Ascending aorta (tissue), 2 donors: ENCODE measurements at places on chromosomes 2 and 18. TPM values are rescaled to one million over a fixed set of nuclear protein-coding genes. Genes with fewer than 3 reads are reported as not detected.

- DNase-seq, result no peak
Measured at GRCh38 chr2:234146087-234146826, 95.8 kb downstream of the SPP2 start.

- DNase-seq, result no peak
Measured at GRCh38 chr2:139854769-139855483, 1074.7 kb upstream of the NXPH2 start.

DNA sequence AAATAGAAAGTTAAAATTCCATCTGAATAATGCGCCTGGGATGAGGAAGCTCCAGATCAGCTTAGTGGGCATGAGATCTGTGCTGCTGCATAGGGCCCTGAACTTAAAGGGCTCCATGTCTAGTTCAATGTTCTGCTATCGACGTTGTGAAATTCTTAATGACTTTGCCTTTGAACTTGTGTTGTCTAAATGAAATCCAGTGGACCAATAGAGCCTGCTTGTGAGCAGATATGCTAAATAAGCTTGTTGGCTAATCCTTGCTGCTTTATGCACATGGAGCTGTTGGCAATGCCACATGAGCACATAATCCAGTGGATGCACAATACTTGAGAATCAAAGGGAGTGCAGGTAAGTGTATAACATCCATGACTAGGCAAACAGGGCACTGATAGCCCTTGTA, 228.6 kb downstream of the TNS1 start:
- no peak for DNase-seq

- DNase-seq, result no peak
Measured at GRCh38 chr2:74648009-74648443, at the start of gene M1AP. Gene M1AP (minus strand): TSS chr2:74648330. CDS start chr2:74640275, 8,055 bp downstream.

The ADRA2B gene
- 9.4 TPM for total RNA-seq

DNA sequence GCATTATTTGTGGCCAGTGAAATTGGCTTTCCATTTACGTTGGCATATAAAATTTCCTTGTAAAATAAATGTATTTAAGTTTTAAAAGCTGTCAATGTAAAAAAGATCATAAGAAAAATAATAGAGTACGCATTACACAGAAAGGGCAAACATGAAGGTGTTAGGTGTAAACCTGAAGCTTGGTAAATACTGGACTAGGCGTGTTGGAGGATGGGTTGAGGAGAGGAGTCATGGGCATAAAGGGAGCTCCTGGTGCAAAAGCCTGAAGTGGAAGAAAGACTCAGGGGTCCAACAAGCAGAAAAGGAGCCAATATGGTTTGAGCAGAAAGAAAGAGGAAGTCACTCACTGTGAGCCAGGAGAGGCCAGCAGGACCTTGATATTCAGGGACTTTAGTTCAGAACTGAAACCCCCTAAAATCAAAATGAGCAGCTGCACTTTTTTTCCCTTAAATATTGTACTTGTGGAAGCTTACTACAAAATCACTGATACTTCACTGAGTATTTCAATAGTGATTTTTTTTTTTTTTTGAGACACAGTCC, 24.4 kb downstream of the SP5 start:
- DNase-seq, result no peak

DNA sequence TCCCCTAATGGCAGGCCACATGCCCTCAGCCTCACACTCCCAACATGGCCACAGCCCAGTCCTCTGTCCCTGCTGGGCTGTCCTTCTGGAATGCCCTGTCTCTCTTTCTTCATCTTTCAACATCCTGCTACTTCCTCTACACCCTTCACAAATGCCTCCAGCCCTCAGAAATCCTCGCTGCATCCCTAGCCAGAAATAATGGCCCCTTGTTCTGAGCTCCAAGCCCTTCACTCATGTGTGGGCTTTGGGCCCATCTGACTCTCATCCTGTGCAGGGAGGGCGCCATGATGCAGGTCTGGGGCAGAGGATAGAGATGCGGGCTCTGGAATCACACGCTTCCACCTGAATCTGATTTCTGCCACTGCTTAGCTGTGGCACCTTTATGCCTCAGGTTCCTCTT, 181.9 kb downstream of the TNS1 start:
- DNase-seq, result no peak

DNA sequence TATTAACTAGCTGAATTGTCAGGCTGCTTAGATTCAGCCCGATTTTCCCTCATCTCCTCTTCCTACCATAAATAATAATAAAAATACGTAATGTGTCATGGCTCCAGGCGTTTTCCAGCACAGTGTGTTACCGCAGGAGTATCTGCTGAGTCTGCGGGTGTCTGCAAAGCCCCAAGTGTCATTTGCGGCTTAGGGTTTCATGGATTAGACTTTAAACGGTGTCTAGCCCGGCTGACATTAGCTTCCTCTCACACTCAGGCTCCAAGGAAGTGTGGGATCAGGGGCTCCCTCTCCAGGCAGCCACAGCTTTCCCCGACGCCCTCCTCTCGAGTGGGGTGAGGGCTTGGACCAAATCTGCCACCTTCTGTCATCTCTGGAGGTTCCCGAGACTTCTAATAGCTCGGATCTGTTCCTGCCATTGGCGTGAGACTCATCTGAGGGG, 14.1 kb upstream of the HOXD1 start:
- peak; percentile 35 for DNase-seq

DNA sequence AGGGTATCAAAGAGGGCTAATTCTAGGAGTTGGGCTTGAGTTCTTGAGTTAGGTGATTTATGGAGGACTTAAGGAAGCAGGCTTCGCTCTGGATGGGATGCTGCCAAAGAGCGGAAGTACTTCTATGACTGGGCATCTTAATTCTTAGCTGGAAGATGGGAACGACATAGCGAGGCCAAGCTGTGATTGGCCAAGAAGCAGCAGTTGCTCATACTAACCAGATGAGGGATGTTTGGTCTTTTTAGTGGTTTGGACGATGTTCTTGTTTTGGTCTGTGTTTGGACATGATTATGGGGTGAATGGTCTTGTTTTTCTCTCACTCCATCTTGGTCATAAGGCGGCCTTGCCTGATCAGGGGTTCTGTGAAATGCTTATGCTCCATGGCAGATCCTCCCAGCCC, 133.7 kb downstream of the MSH2 start:
- no peak for DNase-seq

DNA sequence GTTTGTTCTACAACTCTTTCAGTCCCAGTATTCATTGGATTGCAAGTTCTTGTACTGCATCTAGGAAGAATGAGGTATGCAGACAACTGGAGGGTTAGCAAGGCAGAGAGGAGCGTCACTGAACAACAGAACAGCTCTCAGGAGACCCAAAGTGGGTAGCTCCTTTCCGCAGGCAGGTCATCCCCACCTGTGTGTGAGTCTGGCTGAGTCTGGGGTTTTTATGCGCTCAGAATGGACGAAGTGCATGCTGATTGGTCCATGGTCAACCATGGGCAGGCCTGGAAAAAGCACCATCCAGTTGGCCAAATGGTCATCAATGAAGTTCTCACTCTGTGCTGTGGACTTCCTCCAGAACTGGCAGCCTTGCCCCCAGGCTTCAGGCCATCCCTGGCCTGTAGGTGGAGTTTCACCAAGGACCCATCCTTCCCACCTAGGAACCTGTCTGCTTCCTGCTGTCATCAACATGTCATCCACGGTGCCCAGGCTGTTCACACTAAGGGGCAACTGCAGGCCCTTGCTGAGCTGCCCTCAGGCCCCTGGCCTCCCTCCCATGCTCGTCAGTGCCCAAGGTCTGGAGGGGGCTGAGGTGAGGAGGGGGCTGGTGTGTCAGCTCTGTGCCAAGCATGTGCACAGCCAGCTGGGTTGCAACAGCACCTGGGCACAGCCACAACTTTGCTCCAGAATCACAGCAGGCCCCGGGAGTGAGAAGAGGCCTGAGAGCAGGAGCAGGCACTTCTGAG, 11.1 kb upstream of the TFCP2L1 start:
- DNase-seq, result no peak

- no peak for DNase-seq
Measured at GRCh38 chr2:62363166-62363565, 142.8 kb downstream of the TMEM17 start.

GRCh38 chr18:74399091-74399887, 57.8 kb downstream of the DIPK1C start:
- no peak for DNase-seq

The GAL3ST2 gene
- not detected for total RNA-seq

The PDE11A gene
- total RNA-seq, result 0.75 TPM

The CCDC74A gene
- 1.8 TPM for total RNA-seq

- no peak for DNase-seq
Measured at GRCh38 chr2:236665572-236666118, 96.0 kb downstream of the ACKR3 start.

DNA sequence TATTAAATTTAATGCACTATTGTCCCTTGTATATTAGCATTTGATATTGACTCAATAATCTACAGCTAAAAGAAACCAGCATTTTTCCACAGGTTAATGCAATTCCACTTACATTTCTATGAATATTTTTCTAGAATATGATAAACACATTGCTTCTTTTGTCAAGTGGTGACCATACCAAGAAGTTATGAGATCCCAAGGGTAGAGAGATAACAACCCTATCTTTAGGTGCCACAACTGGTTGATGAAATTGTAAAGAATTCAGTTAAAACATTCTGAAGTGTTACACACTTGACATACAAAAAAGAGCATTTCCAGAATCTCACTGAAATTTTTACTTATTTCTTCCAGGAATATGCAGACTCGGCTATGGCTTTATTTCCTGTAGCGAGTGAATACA, 56.0 kb downstream of the ABCG8 start:
- no peak for DNase-seq

- no peak for DNase-seq
Measured at GRCh38 chr2:239233576-239233975, 167.2 kb downstream of the HDAC4 start.

The MERTK gene
- 11.1 TPM for total RNA-seq

The CHRNG gene
- not detected for total RNA-seq

GRCh38 chr2:96408616-96409015, 73.0 kb downstream of the NCAPH start:
- no peak for DNase-seq

The FAM161A gene
- not detected for total RNA-seq

The MBD1 gene
- total RNA-seq, result 53.4 TPM
